Panc1 (cell line): ENCODE measurements at places on chromosomes 6 and 20.
A peak's percentile ranks its signal among the peaks of the same experiment; 100 is the strongest.

DNA sequence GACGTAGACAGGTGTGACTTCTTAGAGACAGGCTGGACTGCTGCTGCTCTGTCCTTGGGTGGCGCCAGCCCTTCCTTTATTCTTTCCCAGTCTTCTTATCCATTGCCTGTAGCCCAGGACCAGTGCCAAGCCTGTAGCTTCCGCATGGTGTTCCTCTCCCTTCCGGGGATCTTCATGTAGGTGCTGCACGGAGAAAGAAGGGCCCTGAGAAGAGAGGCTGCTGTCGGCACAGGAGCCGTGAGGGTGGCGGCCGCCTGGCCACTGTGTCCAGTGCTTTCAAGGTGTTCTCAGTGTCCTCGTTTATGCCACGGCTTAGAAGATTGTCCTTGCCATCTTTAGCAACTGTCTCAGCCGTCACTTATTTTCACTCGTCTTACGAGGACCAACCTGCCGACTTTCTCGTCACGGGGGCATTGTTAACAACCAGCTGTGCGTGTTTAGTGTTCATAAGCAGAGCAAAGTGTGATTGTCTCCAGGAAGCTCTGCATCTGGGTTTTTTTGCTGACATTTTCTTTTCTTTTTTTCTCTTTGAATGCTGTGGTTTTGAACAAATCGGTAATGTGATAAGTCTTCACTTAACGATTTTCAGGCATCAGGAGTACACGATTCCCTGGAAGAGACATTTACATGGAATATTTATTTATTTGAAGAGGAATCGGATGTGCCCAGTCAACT is 61.2 kb downstream of the PPP1R14C start:
- DNase-seq, result no peak

DNA sequence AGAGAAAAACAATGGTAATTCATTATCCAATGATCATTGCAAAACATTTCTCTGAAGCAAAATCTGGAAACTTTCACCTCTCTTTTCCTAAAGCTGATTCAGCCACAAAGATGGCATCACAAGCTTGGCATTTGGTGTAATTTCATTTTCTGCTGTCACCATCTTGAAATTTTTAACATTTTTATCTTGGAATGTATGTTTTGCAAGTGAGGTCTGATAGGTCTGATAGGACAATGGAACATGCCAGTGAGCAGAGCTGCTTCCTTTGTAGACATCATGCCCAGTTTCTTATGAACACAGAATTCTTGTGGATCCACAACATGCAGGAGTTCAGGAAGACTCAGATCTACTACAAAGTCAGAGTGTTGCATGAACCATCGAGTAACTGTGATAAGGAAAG is 969.6 kb downstream of the EYS start:
- DNase-seq, result no peak

DNA sequence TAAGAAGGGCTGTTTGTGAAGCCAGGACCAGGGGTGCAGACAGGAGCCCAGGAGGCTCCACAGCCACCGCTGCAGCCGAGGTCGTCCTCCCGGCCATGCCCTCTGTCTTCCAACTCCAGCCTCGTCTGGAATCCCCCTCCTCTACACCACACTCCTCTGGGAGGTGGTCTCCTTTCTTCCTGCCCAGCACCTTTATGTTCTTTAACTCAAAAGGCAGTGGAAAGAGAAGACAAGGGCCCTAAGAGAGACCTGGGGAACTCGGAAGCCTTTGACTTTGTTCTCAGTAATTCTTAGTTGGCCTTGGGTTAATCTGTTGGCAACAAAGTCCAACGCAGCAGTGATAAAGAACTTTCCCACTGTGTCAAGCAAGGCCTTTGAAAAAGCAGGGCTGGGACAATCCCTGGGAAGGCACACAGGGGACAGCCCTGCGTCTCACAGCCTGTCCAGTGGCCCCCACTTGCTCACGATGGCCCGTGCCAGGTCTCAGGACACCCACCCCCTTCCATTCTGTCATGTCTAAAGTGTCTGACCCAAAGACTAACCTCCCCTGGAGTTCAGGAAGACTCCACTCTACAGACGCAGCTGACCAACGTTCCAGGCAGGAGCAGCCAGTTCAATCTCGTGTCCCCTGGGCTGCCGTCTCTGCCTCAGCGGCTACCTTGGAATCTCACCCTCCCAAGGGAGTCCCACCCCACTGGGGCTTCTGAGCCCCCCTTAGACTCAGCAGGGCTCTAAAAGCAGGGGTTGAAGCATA is 42.8 kb upstream of the FAM50B start:
- DNase-seq, result no peak

DNA sequence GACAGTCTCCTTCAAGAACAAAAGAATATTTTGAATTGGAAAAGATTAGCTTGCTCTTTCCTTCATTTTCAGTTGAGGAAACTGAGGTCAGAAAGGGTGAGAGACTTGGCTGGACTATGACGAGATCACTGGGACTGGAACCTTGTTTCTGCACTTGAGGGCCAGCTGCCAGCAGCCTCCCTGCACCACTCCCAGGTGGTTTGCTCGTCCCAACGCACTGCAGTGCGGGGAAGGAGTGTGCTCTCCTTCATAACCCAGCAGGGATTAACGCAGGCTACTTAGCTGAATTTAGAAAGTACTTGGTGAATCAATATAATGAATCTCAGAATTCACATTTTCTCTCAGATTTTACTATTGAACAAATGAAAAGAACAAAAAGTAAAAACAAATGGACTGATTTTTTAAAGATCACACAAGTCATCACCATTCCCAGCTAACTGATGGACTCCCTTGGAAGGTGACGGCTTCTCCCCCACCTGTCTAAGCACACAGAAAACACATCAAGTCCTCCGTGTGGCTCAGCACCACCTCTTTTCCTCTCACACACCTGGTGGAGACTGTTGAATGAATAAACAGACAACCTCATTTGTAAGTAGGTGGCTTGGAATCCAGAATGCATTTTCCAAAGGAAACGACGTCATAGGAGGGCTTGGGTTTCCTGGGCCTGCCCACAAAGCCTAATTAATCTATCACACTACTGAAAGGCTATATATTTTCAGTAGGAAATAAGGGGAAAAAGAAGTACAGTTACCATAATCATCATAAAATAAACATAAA is 121.0 kb downstream of the QRSL1 start:
- DNase-seq, result no peak

DNA sequence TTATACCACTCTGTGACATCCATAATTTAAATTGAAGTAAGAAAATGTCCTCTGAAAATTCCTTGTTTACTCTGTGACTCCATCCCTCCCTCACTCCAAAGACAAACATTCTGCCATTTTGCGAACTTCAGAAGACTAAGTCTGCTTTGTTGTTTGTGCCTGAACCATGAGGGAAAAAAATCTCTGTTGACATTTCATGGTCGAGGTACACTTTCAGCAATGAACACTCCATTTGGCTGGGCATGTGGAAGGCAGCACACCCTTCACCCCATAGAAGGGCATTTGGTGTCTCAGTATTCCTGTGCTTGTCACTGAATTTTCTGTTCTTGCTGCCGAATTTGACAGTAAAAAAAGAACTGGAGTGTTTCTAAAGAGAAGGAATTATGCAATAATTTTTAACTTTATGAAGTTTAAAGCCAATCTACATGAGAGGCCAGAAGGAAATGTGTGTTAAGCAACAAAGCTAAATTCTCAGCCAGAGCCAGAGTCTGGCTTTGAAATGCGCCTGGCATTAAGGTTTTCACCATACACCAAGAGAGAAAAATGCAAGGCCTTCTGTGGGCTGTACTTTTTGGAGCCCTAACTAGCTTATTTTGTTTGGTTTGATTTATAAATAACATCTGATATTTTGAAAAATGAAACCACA is 4.7 kb upstream of the PBOV1 start:
- no peak for DNase-seq

DNA sequence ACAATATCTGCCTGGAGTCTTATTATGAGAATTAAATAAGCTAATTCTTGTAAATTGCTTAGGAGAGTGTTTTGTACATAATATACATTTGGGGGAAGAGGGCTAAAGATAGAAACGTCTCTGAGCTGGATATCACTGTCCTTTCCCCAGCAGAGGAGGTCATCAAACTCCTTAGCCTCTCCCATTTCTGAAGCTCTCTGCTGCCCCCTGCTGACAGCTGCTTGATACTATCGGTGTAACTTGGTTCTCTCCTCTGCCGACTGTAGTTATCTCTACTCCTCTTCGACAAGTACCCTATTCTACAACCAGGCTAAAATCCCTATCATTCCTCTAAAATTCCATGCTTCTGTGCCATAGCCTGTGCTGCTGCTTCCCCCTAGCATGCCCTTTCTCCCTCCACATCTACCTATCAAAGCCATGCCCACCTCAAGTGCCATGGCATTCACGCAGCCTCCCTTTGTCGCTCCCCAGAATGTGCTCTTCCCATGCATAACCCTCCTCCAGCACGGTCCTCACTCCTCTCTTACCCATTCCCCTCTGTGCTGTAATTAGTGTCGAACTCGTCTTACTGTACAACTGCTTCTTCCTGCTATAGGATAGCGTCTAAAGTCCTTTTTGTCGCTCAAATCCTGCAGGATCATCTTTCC is 101.2 kb downstream of the EPM2A start:
- peak; percentile 71 for DNase-seq
